MM.1S (cell line): ENCODE measurements at places on chromosomes 4 and X.

- no peak for DNase-seq
These were observed 21.5 kb downstream of the PKD2 start for GRCh38 chr4:88028946-88029345.

GRCh38 chrX:72296991-72297390, 8.7 kb downstream of the CITED1 start:
- DNase-seq = no peak

- no peak for DNase-seq
These were observed 80.8 kb downstream of the HTRA3 start for GRCh38 chr4:8350352-8350751.

DNA sequence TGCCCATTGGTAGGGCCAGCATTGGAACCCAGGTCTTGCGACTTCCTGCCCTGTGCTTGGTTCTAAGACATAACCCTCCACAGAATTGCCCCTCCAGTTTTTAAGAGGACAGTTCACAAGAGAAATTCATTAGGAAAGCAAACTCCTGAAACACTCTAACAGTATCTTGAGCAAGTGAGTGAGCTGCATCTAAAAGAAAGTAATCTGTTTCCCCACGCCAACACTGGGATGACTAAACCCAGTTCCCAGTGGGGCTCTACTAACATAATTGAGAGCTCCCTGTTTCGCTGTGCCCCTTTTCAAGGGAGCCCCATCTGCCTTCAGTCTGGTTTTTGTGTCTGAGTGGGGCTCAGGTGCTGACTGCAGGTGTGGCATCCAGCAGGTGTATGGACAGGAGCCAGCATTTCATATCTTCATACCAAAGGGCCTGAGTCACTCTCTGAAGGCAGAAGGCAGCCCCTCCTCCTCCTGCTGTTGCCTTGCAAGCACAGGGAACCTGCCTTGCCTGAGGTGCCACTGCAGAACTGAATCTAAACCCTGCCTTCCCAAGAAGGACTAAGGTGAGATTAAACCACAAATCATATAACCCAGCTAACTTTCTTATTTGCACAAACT, 8.0 kb downstream of the AMOT start:
- peak; percentile 55 for DNase-seq

DNA sequence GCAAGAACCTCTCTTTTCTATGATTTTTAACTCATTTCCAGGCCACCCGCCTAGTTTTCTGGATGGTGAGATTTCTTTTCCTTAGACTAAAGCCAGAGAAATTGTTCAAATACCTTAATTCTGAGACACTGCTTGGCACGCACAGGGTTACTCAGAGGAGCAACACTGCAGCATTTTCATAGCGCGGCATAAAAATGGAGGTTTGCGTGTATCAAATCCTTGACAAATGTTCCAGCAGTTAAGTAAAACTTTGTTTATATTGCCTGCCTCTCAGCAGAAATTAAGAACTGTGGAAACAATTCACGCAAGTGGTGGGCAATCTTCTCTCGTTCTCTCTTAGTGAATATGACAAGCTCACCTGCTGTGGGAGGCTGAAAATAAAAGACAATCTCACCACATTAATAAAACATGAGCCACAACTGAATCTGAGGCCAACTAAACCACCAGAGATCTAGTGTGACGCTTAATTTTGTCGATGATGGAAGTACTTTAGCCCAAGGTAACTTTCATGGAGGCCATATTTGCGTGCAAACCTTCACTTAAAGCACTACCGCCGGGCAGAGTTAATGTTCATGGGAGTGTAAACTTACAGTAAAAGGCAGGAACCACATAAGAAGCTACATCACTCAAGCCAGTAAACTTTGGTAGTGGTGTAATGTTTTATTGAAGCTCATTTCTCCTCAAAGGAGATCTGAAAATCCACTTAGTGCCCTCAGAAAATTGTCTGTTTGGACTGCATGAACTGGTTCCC, 894.8 kb upstream of the EPHA5 start:
- no peak for DNase-seq

DNA sequence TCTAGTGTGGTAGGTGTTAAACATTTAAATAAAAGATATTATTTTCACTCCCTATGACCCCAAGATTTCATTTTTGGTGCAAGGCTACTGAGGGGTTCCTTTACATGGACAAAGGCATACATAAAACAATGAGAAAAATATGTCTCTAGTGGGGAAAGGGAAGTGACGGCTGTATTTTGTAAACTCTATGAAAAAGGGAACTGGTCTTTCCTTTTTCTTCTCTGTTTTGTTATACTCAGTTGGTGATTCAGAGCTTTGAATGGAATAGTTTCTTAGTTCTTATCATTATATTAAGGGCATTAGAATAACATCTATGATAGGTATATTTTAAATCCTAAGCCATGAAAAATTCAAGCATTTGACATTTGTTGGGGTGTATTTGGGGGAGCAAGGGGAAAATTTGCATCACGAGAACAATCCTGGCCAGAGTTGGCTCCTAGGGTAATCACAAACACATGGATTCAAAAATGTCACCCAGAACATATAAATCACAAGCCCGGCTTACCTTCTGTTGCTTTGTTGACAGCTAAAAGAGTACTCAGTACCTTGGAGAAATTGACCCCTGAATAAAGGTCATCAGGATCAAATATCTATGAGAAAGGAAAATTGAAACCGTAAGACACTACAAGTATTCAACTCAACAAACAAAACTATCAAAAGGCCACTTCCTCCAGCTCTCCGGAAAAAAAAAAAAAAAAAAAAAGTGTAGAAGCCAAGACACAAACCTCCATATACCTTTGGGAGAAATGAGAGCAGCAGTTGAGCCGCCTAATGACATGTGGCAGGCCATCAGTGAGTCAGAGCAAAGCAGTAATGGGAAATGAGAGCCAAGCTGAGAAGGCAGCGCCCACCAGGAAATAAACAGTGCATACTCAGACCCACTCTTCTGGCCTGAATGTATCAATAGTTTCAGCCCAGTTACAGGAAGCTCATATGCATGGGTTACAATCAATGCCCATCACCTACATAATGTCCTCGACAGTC, 33.4 kb downstream of the ARHGEF6 start:
- DNase-seq = peak; percentile 38

- DNase-seq = no peak
These were observed 446 bp upstream of the FAM50A start for GRCh38 chrX:154443479-154443910.

DNA sequence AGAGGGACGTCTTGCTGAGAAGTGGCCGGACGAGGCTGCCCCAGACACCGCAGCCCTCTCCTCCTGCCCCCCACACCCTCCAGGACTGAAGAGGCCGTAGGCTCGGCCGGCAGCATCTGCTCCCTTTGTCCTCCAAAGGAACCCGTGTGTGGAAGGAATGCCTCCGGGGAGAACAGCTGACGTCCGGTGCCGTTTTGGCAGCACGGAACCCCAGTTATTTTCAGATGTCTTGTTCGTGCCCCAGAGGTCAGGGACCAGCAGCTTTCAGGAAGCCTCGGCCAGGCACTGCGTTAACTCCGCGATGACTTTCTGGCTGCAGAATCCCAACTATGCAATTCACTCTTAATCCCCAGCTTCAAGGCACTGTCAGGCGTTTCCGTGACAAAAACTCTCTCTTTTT, 10.9 kb upstream of the PPP2R3B start:
- DNase-seq = no peak

- DNase-seq = no peak
These were observed 921.5 kb downstream of the RAB28 start for GRCh38 chr4:12562476-12563140.

GRCh38 chr4:165828928-165829327, 44.1 kb upstream of the TLL1 start:
- no peak for DNase-seq

DNA sequence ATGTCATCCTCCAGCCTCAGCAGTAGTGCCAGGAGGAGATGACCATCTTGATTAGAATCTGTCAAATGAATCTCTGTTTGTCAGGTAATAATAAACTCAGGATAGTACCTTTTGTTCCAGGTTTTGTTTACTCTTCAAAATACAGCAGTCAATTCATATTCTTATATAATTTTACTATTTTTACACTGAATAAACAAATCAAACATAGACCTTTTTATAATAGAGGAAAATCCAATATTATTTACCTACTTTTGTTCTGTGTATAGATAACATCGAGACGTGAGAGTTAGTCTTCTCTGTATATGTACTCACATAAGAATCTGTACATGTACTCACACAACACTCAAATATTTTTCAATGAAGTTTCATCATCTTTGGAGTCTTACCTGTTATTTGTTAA, 365.4 kb upstream of the EPHA5 start:
- DNase-seq = no peak

GRCh38 chr4:157655096-157655809, 434.7 kb downstream of the GRIA2 start:
- DNase-seq = no peak

GRCh38 chrX:331151-331824, 12.7 kb upstream of the GTPBP6 start:
- no peak for DNase-seq

GRCh38 chr4:114811564-114812301, 213.1 kb downstream of the UGT8 start:
- no peak for DNase-seq

- no peak for DNase-seq
These were observed 1069.5 kb downstream of the DMD start for GRCh38 chrX:32141841-32142240.

GRCh38 chr4:155602351-155603140, 64.1 kb upstream of the GUCY1A1 start:
- DNase-seq = no peak

DNA sequence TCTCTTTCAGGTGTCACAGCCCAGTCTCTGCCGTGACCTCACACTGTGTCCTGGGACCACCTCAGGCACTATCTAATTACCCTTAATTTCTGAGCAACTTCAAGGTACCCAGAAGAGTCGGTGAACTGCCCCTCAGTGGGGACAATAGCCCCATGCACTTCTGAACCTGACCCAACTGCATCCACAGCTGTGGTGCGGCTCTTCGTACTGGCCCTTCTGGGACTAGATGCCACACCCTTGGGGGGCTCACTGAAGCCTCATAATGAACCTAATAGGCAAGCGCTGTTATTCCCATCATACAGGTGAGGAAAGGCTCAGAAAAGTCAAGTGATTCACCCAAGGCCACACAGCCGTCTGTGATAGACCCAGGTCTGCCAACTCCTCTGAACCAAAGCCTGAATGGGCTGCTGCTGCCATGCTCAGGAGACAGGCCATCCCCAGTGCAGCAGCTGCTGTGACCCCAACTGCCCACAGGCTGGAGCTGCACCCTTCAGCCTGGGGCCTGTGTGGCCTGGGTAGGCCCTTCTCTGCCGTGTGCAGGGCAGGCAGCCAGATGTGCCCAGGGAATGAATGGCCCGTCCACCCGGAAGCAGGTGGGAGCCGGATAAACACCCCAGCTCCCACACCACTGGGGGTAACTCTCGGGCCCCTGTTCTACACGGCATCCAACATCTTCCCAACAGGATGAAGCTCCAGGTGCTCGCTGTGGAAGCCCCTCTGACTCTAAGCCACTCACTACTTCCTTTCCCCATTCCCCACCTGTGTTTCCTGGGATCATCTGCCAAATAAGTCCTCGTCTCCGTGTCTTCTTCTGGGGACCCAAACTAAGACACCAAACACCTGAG, 35.9 kb downstream of the HMX1 start:
- DNase-seq = no peak

GRCh38 chr4:116088771-116089170, 975.4 kb upstream of the NDST4 start:
- no peak for DNase-seq

GRCh38 chrX:7926501-7926900, 712 bp downstream of the PNPLA4 start:
- DNase-seq = no peak

- DNase-seq = peak; percentile 45
These were observed 201.5 kb upstream of the FAM241A start for GRCh38 chr4:111943796-111944203.

GRCh38 chrX:118751950-118752783, 24.8 kb downstream of the IL13RA1 start:
- peak; percentile 36 for DNase-seq

GRCh38 chrX:30835373-30835772, 53.7 kb downstream of the TAB3 start:
- no peak for DNase-seq

DNA sequence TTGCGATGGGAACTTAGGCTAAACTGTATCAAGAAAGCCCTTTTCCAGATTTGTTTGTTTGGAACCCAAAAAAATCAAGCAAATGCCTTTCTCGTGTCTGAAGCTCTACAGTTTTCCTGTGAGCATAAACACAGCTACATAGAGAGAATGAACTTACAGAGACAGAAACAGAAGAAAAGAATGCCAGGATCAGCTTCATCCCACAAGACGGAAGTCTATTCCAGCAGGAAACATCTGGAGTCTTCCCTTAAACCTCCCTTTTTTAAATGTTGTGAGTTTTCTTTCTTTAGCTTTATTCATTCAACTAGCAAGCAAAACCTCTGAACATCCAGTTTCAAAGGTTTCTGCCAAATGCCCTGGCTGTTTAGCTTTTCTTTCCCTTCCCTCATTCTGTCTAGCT, 32.6 kb upstream of the ZFP42 start:
- no peak for DNase-seq

DNA sequence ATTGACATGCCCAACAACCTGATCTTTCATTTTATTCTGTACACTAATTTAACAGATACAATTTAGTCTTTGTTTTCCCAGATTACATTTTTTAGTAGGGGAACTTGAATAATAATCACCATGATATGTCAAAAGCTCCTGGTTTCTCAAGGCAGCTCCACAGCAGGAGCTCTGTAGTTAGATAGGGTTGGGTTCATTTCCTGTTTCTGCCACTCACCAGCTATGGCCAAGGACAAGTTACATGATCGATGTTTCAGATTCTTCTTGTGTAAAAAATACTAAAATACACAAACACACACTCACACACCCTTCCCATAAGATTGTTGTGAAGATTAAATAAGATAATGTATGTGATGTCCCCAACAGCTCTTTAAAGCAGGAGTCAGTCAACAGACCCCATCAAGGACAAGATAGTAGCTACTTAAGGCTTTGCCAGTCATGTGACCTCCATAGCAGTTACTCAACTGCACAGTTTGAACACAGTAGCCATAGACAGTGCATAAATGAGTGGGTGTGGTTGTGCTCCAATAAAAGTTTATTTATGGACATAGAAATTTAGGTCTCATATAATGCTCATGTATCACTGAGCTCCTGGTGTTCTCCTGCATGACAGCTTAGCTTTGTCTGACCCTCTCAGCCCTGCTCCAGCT, 18.4 kb downstream of the GUCY1A1 start:
- no peak for DNase-seq

- DNase-seq = peak; percentile 38
These were observed 909.1 kb downstream of the FAT4 start for GRCh38 chr4:126223784-126224407.

DNA sequence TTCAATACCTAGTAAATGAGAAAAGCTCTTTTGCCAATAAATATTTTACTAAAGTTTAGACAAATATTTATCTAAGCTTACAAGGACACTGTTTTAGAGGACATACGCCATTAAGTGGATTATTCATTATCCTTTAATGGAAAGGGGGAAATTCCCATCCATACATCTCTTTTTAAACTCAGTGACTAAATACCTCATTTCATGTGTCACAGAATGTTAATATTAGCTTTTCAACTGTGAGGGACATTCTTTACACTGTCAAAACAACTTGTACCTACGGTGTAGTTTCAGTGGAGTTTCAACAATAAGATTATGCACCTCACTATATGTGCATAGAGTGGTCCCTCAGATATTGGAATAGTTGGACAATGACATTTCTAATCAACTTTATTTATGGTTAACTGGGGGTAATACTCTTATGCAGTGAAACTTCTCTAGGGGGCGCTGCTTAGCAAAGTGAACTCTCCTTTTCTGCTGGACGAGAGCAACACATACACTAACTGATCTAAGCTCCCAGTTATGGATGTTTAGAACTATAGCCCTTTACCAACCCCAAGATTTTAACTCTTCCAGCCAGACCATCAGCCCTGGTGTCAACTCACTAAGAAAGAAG, 9.7 kb downstream of the HS6ST2 start:
- DNase-seq = no peak
